ENCODE measurements at places on chromosomes 3 and 15. TPM values are rescaled to one million over a fixed set of nuclear protein-coding genes. Genes with fewer than 3 reads are reported as not detected.

DAPK2 gene
- total RNA-seq = 3.9 TPM

DNAH12 gene
- total RNA-seq = 0.28 TPM

WWTR1 gene
- total RNA-seq = 24.0 TPM

ISLR gene
- total RNA-seq = 23.4 TPM

GOLGA8T gene
- 0.28 TPM for total RNA-seq

STAC gene
- total RNA-seq = 44.7 TPM

IQCF2 gene
- not detected for total RNA-seq

GOLGA6L24 gene
- total RNA-seq = not detected

NCK1 gene
- 57.2 TPM for total RNA-seq

IL16 gene
- total RNA-seq = not detected

TUSC7 gene
- total RNA-seq = not detected

HIGD2B gene
- not detected for total RNA-seq

SLC9C1 gene
- total RNA-seq = 0.56 TPM

ESYT3 gene
- 0.19 TPM for total RNA-seq

SKIC8 gene
- 62.6 TPM for total RNA-seq

PAQR5 gene
- total RNA-seq = 0.58 TPM

IL17RB gene
- total RNA-seq = under 0.01 TPM

GOLGA6A gene
- under 0.01 TPM for total RNA-seq

CD200 gene
- total RNA-seq = 25.1 TPM

WDR49 gene
- total RNA-seq = under 0.01 TPM

RBP2 gene
- not detected for total RNA-seq

MST1R gene
- 0.96 TPM for total RNA-seq

IGDCC3 gene
- not detected for total RNA-seq

TMIE gene
- not detected for total RNA-seq

BMF gene
- total RNA-seq = 2.5 TPM

UPK1B gene
- 0.19 TPM for total RNA-seq

CKMT1B gene
- not detected for total RNA-seq

ARHGAP31 gene
- 7.6 TPM for total RNA-seq
